ENCODE measurements at places on chromosomes 5 and 9.
A peak's percentile ranks its signal among the peaks of the same experiment; 100 is the strongest.

GRCh38 chr9:70390933-70391341 lies 23.5 kb downstream of the KLF9 start:
- DNase-seq, result no peak

- peak; percentile 23 for DNase-seq
These were observed 31.7 kb downstream of the GSN start for GRCh38 chr9:121299467-121300282.

DNA sequence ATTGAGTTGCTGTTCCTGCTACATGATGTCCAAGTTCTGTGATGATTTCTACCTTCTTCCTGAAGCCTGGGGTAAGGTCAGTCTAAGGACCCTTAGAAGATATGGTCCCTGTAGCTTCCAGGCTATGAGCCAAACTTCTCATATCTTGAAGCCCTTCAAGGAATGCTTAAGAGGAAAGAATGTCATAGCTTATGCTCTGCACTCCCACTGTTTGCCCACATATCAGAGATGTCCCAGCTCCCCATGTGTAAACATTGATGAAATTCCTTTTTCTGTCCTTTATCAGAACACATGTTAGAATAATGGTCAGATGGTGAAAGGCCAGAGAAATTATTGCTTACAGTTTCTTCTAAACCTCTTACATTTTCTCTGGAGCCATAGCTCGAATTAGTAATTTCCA lies 41.4 kb upstream of the RUSC2 start:
- DNase-seq, result no peak

DNA sequence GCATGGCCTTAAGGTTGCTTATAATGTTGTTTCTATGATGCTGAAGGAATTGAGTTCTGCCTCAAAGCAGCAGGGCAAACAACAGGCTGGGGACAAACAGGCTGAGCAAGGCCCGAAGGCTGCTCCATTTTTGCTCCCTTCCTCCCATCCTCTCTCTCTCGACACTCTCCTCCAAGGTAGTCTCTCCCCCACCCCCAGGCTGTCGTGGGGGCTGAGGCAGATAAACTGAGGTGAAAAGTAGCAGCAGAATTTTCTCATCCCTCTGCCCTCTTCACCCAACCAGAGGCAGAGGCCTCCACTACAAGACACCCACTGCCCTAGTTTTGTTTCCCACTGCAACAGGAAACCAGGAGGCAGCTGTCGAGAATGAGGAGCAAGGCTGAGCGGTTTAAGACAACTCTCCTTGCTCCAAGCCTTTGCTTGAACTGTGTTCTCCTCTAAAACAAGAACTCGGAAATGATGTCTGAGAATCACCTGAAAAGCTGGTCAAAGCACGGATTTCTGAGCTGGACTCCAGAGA lies 13.5 kb upstream of the GNA14 start:
- DNase-seq, result no peak

DNA sequence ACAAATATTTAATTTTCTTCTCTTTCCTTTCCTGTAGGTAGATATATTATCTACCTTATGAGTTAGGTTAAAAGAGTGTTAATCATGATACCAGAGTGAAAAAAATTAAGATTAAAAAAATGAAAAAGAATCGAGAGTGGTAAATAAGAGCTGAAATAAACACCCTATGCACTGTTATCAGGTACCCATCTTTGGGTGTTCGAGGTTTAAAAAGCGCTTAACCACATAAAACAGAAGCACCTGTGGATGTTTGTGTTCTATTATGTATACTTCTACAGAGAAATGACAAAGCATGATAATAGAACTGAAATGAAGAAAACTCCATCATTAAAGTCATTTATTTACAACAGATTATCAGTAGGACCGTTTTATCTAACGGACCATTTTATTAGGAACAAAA lies 25.7 kb upstream of the GCNT4 start:
- no peak for DNase-seq

- no peak for DNase-seq
These were observed 7.9 kb upstream of the TRIM7 start for GRCh38 chr5:181212934-181213333.

- DNase-seq, result no peak
These were observed 71.2 kb downstream of the GHR start for GRCh38 chr5:42494414-42494813.

- no peak for DNase-seq
These were observed 62.8 kb downstream of the ERBIN start for GRCh38 chr5:65989158-65989557.

- DNase-seq, result no peak
These were observed 3.0 kb upstream of the CDC42SE2 start for GRCh38 chr5:131260895-131261294.

DNA sequence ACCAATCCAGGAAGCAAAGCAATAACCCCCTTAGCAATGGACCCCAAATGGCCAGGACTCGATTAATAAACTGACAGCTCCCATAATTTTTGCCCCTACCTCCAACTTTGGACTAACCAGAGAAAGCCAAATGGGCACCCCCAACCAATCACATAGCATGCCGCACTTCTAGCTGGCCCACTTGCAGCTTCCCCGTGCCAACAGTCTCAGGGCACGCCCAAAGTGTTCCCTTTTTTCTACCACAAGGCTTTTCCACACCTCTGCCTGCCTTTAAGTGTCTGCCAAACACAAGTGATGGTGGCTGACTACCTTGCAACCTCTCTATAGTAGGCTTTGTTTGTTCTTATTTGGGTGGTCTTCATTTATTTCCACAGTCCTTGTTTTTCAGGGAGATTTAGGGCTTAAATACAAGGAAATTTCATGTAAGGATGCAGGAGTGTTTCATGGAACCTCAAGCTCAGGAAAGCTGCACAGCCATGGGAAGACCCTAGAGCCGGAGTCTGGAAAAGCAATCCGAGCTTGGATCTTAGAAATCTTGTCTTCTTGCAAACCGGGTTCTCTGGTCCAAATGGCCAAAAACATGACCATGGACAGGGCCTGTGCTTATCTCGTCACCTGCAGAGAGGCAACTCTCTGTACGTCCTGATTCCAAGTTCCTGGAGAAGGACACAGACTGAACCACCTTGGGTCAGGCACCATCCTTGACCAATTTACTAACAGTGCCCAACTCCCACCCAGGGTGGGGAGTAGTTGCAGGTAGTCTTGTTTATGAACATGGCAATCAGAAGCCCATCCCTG lies 89.2 kb downstream of the THBS4 start:
- no peak for DNase-seq

GRCh38 chr5:159987031-159987674 lies 21.8 kb upstream of the TTC1 start:
- DNase-seq, result peak; percentile 68

DNA sequence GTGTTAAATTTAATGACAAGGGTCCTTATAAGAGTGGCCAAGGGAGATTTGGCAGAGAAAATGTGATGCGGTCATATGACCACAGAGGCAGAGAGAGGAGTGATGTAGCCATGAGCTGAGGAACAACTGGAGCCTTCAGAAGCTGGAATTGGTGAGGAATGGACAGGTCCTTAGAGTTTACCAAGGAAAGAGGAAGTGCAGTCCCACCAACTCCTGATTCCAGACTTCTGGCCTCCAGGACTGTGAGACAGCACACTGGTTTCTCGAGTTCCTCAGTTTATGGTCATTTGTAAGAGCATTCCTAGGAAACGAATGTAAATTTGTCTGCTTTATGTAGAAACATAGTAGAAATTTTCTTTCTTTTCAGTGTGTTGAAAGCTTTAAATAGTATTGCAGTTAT lies 410.1 kb downstream of the CDH18 start:
- DNase-seq, result no peak

DNA sequence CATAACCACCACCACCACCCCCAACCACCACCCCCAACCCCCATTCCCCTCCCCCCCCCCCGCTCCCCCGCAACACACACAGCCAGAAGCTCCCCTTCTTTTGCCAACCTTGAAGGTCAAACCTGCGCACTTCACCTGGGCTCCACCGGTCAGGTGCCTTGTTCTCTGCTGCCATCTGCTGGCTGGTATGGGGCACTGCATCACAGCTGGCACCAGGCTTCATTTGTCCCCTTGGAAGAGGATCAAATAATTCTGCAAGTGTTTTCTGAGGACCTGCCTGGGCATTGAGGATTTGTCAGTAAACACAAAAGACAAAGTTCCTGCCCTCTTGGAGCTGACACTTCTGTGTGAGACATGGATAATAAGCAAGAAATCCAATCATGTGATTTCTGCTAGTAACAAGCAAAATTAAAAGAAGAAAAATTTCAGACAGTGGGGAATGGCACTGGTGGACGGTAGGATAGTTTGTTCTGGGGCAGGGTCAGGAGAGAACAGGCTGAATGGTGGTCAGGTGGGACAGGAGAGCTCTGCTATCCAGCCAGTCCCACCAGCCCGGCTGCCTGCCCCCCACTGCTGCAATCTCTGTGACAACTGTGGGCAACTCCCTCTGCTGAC lies 55.6 kb upstream of the LMX1B start:
- DNase-seq, result peak; percentile 62

GRCh38 chr5:58236498-58236897 lies 223.4 kb downstream of the PLK2 start:
- no peak for DNase-seq

DNA sequence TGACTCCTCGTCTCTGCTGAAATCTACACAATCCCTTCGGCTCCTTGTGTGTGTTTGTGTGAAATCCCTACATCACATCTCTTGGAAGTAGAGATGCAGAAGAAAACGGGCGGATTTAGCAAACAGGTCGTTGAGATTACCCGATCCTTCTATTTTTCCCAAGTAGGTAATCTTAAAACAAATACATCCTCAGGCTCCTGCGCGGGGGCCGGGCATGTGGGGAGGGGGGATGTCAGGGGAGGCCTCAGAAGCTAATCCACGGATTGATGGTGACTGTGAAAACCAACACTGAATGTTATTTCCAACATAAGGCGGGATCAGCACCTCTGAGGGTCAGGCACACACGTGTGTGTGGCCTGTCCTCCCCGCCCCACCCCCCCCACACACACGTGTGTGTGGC lies 137.8 kb downstream of the ROR2 start:
- DNase-seq, result no peak

DNA sequence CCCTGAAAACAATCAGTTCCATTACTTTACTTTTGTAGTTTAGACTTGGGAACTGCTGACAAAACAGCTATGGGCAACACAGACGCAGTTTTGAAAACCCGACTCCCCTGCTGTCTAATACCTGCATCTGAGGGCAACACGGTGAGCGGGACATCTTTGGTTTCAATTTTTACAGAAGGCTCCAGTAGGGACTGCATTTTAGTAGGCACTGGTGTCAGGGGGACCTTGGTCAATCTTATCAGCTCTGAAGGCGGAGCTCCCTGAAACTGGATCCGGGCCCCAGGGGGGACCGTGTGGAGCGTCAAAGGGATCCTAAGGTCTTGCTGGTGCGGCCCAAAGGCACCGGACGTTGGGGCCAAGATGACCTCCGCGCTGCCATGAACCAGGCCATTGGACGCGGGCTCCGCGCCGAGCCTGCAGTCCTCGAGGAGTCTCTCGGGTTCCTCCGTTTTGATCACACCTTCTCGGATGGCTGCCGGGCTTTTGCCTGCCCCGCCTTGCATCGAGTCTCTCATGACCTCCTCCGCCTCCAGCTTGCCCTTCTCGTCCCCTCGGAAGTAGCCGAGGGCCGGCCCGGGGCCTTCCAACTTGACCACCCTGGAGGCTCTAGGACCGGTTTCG lies 1.1 kb downstream of the SOX30 start:
- DNase-seq, result no peak

GRCh38 chr5:143554918-143555477 lies 151.5 kb upstream of the NR3C1 start:
- no peak for DNase-seq

GRCh38 chr9:3205421-3206095 lies 320.2 kb downstream of the RFX3 start:
- no peak for DNase-seq

DNA sequence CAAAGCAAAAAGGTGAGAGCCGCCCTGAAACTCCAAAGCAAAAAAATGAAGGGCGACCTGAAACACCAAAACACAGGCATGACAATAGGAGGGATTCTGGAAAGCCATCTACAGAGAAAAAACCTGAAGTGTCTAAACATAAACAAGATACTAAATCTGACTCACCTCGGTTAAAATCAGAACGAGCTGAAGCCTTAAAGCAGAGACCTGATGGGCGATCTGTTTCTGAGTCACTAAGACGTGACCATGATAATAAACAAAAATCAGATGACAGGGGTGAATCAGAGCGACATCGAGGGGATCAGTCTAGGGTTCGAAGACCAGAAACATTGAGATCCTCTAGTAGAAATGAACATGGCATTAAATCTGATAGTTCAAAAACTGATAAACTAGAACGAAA lies 108.8 kb downstream of the NIPBL start:
- DNase-seq, result no peak

- no peak for DNase-seq
These were observed 55.3 kb downstream of the ZNF366 start for GRCh38 chr5:72451741-72452505.

DNA sequence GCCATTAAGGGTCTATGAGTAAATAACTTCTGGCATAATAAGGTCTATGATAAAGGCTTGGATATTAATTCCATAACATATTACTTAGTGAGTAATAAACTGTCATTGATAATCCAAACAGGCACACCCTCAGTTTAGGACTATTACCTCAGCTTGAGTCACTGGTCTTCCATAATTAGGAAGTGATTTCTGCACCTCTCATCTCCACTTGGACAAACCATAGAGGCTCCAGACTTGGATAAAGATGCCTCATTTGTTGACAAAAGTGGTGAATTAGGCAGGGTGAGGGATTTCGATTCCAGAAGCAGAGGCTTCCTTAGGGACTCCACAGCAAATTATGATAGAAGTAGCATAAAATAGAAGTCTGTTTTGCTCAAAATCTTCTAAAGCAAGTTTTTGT lies 127.5 kb upstream of the MTAP start:
- DNase-seq, result no peak

GRCh38 chr5:79834098-79834753 lies 144.6 kb downstream of the CMYA5 start:
- DNase-seq, result no peak

GRCh38 chr9:22863736-22864135 lies 417.1 kb downstream of the DMRTA1 start:
- DNase-seq, result no peak

DNA sequence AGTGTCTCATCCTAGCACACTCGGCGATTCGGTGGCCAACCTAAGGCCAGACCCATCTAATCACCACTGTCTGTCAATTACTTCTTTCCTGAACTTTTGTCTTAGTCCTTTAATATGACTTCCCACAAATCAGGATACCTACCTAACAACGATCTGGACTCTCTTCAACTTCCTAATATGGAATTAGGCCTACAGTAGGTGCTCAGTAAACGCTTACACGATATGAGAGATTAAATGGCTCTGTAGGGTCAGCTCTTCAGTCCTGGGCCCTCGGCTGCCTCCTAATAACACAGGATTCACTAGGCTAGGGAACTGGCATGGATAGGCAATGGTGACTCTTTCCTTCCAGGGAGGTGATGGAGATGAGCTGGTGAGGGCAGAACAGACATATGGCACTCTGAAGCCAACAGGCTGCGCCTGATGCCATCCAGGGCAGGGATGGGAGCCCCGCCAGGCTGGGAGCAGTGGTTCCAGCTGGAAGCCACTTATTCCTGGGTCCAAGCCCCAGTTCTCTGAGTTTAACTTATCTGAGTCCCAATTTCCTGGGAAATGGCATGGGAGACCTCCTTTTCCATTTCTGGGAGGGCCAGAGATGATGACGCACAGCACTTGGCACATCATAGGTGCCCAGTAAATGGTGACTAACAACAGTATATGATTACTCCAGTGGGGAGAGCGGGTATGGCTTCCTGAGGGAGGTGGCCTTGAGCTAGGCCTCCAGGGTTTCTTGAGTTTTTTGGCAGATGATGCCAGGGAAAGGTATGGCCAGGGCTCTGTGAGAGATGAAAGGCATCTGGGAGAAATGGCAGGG lies 7.3 kb downstream of the PDGFRB start:
- DNase-seq, result no peak

GRCh38 chr9:34190996-34191892 lies 12.4 kb downstream of the UBAP1 start:
- no peak for DNase-seq

Data from activated gamma-delta T cell treated with Interleukin-2 at 50 U/mL for 16 hours (primary cell).